Ureter (tissue), 1 donor: ENCODE measurements at places on chromosomes 7 and 10. TPM values are rescaled to one million over a fixed set of nuclear protein-coding genes. Genes with fewer than 3 reads are reported as not detected.

- DNase-seq = no peak
Measured at GRCh38 chr7:159051916-159052315, 92.8 kb downstream of the VIPR2 start.

- DNase-seq = peak; percentile 68
Measured at GRCh38 chr10:3045471-3046209, 21.7 kb upstream of the PFKP start.

DNA sequence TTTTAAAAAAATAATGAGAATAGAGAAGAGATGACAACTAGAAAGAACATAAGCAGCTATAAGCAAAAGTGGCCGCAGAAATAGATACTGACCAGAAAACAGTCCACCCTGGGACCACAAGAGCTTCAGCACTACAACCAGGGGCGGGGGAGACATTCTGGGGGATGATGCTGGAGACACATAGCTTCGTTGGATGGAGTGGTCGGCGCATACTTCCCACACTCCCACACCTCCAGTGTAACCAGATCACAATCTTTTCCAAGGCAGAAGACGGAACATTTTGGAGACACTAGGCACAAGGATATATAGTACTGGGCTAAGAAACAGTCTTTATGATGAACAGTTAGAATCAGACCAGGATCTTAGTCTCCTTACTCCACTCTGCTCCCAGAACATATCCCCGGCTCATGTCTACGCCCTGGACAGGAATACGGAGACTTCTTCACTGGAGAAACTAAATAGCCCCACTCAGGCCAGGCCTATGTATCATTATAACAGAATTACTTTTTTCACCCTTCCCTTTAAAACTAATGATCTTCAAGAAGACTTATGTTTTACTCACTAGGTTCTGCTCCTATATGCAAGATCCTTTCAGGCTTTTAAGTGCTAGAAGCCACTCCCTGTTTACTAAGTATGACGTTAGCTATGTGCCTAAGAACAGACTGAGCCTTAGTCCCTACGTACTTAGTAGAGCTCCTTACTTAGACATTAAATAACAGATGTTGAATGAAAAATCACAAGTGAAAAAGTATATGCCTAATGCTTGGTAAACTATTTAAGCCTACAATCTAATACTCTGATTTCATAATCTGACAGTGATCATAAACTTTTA is 169.6 kb downstream of the SRPK2 start:
- no peak for DNase-seq

DNA sequence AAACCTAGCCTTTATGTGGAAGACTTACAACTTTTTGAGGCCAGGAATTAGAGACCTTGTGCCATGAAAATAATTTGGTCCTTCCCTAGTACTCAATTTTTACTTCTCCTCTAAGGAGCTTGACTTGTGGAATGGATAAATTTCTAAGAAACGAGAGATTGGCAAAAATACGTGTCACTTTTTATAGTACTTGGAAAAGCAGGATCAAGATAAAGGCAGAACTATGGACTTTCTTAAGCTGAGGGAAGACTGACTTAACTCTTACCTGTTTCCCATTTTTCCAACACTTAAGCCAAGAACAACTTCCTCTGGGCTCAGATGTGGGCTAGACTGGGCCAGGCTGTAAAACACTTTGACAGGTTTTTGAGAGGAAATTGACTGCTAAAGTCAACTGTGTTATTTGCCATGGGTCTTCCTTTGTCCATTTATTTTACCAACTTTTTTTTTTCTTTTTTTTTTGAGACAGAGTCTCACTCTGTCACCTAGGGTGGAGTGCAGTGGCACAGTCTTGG is 2.0 kb upstream of the WBP1L start:
- DNase-seq = no peak

ZNF789 gene
- total RNA-seq = 20.6 TPM

TIAL1 gene
- 116 TPM for total RNA-seq
